Renal cortex interstitium (tissue), 15 donors: ENCODE measurements at places on chromosomes 7 and 10. TPM values are rescaled to one million over a fixed set of nuclear protein-coding genes. Genes with fewer than 3 reads are reported as not detected.

Gene SPDYE8
- polyA plus RNA-seq = 0.32 TPM

Gene SPRN
- 5.6 TPM for polyA plus RNA-seq

Gene TLX1
- polyA plus RNA-seq = not detected

Gene PTPRN2
- 6.0 TPM for polyA plus RNA-seq

DNA sequence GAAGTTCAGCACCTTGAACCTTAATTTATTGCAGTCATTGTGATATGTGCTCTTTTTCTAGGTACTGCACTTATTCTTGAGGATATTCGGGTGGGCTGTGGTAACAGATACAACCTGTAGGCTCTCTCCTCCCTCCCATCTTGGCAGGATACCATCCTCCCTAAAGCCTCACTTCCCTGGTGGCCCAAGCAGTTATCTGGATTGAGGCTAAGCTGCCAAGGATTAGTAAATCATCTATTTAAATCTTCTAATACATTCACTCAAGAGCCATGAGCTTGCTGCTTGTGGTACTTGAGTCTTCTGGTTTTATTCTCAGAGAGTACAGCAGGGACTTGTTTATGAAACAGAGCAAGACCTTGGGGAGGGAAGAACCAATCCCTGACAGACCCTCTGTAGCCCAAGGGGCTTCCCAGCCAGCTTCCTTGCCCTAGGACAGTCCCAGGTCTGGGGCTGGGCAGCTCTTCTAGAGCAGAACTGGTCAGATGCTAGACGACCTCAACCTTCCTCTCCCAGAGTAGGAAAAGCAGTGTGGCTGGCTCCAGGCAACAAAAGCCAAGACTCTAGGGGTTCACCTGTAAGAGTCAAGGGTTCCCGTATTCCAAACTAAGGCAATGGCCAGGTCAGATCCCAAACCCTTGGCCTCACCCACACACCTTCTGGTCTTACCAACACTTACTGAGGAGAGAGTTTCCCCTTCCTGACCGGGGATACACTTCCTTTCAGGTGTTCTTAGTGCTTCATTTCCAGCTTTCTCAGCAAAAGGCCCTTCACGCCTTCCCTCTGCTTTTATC lies 21.3 kb downstream of the WNT8B start:
- no peak for DNase-seq

GRCh38 chr7:33596686-33597085 lies 308.7 kb upstream of the BMPER start:
- DNase-seq = no peak

- DNase-seq = no peak
These were observed 106.3 kb downstream of the ANK3 start for GRCh38 chr10:60283397-60283796.

DNA sequence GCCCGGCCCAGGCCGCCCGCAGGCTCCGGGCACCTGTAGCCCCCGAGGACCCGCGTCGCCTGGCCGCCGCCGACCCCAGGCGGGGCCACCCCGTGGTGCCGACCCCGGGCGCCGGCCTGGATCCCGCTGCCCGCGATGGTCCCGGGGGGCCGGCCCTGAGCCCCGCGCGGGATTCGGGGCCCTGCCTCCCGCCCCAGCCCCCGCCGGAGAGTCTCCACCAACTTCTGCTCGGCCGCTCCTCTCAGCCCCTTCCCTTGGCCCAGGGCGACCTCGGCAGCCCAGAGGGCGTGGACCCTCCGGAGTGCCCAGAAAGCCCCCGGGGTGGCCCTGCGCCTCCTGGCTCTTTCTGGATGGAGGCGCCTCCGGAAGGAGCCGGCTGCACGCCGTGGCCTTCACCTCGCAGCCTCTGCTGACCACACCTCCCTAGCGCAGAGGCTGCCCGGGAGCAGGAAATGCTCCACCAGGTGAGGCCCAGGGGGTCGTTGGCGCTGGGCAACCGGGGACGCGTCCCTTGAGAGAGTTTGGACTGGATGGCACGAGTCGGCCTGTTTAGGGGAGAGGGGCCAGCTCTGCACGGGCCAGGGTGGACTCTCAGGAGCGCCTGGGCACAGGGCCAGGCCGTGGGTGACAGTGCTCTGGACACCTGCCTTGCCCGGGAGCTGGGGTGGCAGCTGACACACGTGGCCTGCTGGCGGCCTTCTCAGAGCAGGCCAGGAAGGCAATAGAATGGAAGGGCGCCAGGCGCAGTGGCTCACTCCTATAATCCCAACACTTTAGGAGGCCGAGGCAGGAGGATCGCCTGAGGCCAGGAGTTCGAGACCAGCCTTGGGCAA lies 529 bp downstream of the ZNF853 start:
- DNase-seq = no peak

DNA sequence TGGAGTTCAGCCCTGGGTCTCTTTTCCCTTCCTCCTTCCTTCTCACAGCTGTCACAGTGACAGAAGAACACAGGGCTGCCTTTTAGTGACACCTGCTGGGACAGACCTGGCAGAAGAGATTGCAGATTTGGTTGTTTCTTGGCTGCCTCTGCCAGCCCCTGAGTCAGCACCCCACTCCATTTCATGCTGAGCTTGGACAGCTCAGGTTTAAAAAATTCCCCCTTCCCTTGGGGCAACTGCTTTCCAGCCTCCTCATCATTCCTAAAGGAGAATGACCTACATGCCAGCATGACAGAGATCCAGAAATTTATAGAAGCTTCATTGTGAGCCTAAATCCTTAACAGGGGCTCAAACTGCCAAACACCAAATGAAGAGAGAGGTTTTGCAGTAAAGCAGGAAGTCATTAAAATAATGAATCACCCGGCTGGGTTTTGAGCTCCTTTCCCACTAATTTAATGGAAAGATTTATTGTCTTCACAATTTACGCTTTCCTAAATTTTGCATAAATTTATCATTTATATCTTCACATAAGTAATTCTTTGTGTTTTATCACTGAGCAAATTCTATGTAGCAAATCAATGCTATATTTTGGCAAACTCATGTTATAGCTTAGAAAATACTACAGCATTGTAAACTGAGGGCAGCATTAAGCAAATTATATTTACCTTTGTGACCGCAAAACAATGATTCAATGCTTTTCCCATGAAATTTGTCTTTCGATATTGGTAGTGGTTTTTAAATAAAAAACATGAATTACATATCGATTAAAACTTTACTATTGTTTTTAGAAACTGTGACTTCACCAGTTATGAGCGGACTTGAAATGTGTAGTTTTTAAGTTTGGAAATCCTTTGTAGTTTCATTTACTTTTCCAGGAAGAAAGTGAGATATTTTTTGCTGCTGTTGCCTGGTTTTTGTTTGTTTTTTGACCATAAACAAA lies 399.5 kb upstream of the ANKRD30A start:
- peak; percentile 20 for DNase-seq

- DNase-seq = no peak
These were observed 660 bp upstream of the HHEX start for GRCh38 chr10:92688927-92689662.

- no peak for DNase-seq
These were observed 81.0 kb upstream of the INSIG1 start for GRCh38 chr7:155216475-155217272.

DNA sequence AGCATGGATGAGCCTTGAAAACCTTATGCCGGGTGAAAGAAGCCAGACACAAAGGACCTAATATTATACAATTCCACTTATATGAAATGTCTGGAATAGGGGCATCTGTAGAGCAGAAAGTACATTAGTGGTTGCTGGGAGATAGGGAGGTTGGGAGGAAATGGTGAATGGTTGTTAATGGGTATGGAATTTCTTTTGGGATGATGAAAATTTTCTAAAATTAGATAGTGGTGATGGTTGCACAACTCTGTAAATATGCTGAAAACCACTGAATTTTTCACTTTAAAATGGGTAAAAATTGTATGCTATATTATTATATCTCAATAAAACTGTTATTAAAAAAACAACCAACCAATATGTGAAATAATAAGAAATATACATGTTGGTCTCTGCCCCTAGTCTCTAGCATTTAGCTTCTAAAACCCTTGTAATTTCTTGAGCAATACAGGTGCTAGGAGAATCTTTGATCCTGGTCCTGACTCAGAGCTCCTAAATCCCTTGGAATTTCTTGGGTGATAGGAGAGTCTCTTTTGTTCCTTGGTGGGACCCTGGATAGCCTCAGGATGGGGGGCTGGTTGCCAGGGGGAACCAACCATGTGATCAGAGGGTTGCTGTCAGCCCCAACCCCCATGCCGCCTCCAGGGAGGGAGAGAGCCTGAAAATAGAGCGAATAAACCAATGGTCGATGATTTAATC lies 64.0 kb downstream of the TACR2 start:
- no peak for DNase-seq

DNA sequence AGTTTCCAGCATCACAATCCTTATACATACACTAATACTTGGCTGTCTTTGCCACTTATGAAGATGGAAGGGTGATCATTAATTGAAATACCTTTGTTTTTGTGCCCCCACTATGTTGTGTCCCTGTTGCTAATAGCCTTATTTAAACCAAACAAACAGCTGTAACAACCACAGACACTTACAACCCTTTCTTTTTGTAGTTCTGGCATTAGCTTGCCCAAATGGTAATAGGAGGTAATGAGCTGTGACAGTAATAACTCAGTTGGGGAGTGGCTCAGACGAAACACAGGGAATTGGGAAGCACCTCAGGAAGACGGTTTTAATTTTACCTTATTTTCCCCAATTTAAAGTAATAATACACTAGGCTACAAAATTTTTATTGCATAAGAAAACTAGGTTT lies 83.4 kb downstream of the MDFIC start:
- no peak for DNase-seq

- DNase-seq = no peak
These were observed 3.4 kb downstream of the ASNS start for GRCh38 chr7:97868788-97869187.
